ENCODE measurements at places on chromosomes 2 and 18.

DNA sequence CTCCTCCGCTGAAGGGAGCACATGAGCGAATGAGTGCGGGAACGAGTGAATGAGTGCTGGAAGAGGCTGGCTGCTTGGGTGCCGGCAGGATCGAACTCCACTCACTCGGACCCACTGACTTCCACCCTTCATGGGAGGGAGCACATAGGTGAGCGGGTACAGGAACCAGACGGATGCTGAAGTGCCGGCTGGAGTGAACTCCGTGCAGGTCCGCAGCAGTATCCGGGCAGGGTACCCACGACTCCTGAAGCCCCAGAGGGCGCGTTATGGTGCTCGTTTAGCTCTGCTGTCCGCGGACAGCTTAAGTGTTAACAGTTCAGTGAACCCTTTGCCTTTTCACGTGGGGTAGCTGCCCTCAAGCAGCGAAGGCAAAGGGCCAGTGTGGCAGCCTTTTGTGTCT lies 23.2 kb downstream of the RPRM start:
- DNase-seq = no peak

DNA sequence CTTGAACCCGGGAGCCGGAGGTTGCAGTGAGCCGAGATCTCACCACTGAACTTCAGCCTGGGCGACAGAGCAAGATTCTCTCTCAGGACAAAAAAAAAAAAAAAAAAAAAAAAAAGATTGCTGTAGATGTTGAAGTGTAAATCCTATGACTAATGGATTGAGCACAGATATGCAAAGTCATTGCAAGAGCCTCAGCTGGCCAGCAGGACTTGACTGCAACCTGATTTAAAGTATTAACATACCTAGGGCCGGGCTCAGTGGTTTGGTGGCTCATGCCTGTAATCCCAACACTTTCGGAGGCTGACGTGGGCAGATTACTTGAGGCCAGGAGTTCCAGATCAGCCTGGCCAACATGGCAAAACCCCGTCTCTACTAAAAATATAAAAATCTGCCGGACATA lies 103.4 kb upstream of the MSH2 start:
- DNase-seq = no peak

DNA sequence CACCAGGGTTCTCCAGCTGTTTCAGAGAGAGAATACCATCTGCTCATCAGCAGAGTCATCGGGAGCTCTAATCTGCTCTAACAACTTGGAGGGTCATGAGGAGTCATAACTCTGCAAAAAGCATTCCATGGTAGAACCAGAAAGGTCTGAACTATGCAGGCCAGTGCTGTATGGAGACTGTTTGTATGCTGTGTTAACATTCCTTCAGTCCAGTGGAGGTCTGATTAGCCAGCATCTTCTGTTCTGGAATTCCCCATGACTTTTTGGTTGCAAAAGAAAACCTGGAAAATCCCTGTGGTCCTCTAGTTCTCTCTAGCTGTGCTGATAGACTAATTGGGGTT lies 9.4 kb upstream of the ITGB6 start:
- DNase-seq = no peak

- DNase-seq = no peak
Observed at GRCh38 chr2:205659922-205660321, 22.4 kb upstream of the NRP2 start.

- DNase-seq = no peak
Observed at GRCh38 chr18:24915547-24915946, 436.4 kb downstream of the ZNF521 start.

- no peak for DNase-seq
Observed at GRCh38 chr2:17627434-17627833, 86.9 kb downstream of the VSNL1 start.

DNA sequence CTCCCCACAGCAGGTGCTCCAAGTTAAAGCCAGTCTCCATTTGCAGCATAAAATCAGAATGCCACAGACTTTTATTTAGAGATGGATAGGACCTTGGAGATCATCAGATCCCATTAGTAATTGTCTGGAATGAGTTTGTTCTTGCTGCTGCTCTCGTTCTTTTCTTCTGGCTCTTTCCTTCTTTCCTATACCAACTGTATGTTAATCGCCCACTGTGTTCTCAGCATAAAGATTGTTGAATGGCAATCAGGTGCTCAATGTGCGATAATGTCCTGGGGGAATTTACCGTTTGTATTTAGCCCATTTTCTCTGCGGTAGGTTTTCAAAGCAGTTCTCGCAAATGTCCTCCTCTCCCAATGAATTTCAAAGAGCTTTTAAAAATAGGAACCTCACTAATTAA lies 3.3 kb downstream of the GPR39 start:
- no peak for DNase-seq

GRCh38 chr2:132811148-132811915 lies 141.3 kb upstream of the LYPD1 start:
- DNase-seq = no peak

- DNase-seq = no peak
Observed at GRCh38 chr2:235608200-235608887, 114.5 kb downstream of the AGAP1 start.

- DNase-seq = no peak
Observed at GRCh38 chr2:53913721-53914120, 54.0 kb upstream of the GPR75 start.

GRCh38 chr2:54928719-54929118 lies 121.5 kb downstream of the RTN4 start:
- DNase-seq = no peak

- DNase-seq = no peak
Observed at GRCh38 chr2:67076239-67076624, 320.9 kb upstream of the ETAA1 start.

DNA sequence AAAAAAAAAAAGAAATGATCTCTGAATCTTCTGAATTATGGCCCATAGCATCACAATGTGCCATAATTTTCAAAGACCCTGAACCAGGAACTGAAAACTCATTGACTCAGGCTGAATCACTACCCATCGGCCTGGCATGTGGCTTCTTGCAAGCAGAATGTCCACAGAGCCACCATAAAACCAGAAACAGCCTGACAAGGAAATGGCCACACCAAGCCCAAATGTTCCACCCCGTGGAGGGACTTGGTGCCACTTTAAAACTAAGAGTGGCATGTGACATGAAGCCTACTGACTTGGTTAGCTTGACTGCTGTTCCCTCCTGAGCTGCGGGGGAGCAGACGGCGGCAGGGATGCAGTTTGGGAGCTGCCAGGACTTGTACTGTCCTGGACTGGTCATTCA lies 71.2 kb upstream of the RBM44 start:
- DNase-seq = no peak
